ENCODE measurements at places on chromosomes 3 and 15.

- no peak for DNase-seq
These were observed 146.1 kb upstream of the UMPS start for GRCh38 chr3:124584245-124584551.

GRCh38 chr15:79366691-79367090 lies 55.8 kb downstream of the TMED3 start:
- no peak for DNase-seq

- no peak for DNase-seq
These were observed 6.4 kb downstream of the NSUN3 start for GRCh38 chr3:94069194-94069813.

DNA sequence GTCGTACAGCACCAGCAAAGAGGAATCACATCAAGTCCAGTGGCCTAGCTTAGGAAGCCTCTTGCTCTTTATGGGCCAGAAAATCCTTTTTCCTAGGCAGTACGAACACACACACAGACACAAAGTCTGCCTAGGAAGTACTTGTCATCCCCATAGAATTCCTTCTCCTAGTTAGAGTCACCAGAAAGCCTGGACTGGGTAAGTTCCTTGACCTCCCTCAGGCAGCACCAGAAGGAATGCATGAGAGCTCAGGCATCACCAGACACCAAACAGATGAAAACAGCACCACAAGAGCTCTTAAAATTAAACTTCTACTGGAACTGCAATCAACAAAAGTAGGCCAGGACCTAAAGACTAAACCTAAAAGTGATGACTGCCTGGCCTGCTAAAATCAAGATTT lies 192.9 kb upstream of the CCDC54 start:
- no peak for DNase-seq

GRCh38 chr3:51471775-51472652 lies 27.8 kb downstream of the DCAF1 start:
- no peak for DNase-seq

DNA sequence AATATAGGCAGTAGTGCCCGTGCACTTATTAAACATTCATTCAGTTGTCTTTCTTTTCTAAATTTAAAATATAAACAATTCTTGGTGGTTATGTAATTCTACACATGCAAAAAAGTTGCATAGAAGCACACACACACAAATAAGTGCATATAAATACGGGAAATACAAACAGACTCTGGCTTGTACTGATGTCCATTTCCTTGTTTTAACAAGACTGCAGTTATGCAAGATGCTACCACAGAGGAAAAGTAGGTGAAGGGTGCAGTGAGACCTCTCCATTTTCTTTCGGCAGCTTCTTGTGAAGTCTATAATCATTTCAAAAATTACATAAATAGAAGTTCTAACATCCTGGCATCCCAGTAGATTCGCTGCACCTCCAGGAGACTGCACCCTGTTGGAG lies 130.6 kb upstream of the BCL6 start:
- no peak for DNase-seq

DNA sequence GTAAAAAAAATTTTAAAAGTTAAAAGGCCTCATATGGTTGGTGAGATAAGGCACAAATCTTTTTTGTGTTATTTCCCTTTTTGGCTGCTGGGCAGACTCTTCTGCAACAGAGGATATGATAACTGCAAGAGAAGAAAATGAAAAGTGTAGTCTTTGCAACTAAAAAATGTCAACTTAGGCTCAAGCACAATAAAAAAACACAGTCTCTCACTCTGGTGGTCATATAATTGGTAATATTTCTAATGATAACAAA lies 15.4 kb downstream of the COMMD2 start:
- DNase-seq = no peak

DNA sequence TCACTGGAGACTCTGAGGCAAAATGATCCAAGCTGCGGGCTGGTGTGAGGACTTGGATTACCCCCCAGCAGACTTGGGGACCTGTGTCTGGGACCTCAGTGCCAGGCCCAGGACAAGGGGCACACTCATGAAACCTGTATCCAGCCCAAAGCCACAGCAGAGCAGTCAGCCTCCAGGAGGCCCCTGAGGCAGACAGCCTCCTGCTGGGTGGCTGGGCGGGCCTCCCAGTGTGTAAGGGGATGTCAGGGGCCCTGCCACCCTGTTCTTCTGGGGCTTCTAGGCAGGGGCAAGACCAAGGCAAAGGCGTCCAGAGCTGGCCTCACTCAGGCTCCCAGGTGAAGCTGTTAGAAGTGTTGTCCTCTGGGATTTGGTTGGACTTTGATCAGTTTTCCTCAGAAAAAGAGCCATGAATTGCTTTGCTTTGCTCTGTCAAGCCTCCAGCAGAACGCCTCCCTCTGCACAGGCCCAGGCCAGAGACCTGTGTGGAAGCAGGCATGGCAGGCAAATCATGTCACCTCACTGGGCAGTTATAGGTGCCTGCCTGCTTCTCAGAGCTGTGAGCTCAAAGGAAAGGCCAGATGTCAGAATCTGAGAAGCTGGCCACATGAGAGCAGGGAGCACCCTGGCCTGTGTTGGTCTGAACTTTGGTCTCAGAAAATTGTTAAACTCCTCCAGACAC lies 77.4 kb downstream of the SMAD6 start:
- no peak for DNase-seq

- DNase-seq = no peak
These were observed 55.0 kb upstream of the RPL32 start for GRCh38 chr3:12896063-12896985.

- DNase-seq = no peak
These were observed 25.9 kb downstream of the AGTR1 start for GRCh38 chr3:148723631-148724030.

DNA sequence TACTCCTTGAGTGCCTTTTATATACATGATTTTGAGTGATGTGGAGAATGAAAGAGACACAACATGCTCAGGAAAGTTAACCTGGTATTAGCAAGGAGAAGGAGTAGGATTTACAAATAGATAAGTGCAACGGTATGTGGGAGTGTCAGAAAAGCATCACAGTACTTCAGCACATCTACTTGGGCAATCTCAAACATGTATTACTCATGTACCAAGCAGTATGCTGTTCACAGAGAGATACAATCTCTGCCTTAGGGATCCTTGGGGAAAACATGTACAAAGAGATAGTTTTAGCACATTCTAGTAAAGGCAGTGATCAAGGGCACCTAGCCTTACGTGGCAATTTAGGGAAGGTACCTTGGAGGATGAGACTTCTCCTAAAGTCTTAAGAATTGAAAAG lies 146.5 kb downstream of the FILIP1L start:
- DNase-seq = no peak

DNA sequence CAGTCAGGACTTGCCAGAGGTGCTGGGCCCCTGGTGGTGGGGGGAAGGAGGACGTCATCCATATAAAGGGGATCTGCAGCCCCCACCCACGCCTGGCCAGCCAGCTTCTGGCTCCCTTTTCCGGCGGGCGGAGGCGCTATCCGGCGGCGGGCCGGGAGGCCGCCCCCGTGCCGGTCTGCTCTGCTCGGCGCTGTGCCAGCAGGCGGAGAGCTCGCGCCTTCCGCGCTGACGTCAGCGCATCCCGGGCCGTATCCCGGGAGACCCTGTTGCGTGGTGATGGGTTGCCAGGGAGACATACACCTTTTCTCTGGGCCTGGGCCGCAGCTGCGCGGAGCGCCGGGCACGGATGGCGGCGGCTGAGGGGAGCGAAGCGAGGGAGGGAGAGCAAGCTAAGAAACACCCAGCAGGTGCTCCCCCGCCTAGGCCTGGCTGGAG lies 1.1 kb downstream of the FAM131A start:
- no peak for DNase-seq

- DNase-seq = no peak
These were observed 41.4 kb upstream of the TSEN2 start for GRCh38 chr3:12442654-12443501.

- no peak for DNase-seq
These were observed 239.9 kb downstream of the FAM43A start for GRCh38 chr3:194925614-194926013.

DNA sequence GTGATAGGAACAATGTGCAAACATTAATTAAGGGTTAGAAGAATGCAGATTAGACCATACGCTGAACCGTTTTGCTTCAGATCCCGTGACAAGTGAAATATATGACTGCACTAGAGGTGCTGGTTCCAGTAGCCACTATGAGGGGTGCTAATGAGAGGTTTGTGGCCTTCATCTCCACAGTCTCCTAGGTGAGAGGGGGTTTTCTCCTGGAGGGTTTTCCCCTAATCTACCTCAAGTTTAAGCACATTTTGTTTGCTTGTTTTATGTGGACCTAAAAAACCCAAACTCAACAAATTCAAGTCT lies 13.7 kb upstream of the SHF start:
- DNase-seq = no peak

DNA sequence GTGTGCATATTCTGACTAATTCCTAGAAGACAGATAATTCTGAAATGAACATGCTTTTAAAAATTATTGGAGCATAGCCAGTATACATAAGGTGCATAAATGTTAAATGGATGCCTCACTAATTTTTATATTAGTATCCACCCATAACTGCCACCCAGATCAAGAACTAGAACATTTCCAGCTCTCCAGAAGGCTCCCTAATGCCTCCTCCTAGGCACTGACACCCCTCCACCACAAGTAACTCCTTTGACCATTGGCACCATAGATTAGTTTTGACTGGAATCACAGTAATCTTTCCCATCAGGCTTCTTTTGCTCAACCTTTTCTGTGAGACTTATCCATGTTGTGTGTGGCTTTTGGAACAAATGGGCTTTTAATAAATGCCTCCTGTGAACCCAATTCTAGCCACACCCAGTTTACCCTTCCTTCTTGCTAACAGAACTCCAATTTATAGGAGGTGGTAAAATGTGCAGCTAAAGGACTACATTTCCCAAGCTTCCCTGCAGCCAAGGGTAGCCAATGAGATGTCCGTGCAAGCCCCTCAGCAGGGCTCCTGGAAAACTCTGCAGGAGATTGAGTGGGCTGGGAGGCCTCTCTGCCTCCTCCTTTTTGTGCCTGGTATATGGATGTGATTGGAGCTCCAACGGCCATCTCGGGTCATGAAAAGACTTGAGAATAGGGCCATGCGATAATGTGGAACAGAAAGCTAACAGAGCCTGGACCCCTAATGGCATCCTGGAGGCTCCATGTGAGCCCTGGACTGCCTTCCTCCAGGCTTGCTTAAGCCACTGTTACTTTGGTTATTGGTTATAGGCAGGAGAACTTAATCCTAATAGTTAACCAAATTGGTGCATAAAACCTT lies 322.6 kb upstream of the TLE3 start:
- DNase-seq = no peak

GRCh38 chr3:184229394-184230080 lies at the start of gene VWA5B2:
TSS of gene VWA5B2 (plus strand) at chr3:184229585. CDS start at chr3:184230529, 944 bp downstream.
- peak; percentile 51 for DNase-seq

DNA sequence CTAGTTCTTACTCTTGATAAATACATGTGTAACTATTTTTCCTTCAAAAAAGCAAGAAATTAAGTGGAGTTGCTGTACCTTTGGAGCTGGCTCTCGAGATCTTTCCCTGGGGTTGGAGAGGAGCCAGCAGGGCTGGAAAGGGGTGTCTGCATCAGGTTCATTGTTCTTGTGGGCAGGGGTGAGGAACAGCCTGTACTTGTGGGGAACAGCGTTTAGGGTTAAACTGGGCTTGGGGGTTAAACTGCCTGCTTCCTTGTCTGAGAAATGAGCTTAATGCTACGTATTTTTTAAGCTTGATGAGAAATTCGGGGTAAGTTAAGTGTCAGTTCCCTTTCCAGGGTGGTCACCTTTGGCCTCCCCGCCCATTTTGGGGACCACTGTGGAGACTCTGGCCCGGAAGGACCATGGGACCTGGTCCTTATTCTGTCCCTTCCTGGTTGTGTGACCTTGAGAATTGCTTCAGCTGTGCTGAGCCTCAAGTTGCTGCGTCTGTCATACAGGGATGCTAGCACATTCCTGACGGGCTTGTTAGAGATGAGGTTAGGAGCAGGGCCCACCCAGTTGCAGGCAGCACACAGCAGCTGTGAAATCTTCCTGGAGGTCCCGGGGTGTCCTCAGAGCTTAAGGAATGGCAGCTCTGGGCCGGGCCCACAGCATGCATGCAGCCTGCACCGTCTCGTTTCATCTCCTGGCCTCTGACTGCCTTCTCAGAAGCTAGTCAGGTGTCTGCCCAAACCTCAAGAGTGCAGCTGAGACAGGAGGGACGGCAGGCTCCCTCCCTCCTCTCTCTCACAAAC lies 11.6 kb downstream of the H1-8 start:
- no peak for DNase-seq

- DNase-seq = no peak
These were observed 204.5 kb downstream of the ARRDC4 start for GRCh38 chr15:98164986-98165385.
